ENCODE measurements at places on chromosomes 2 and 18. TPM values are rescaled to one million over a fixed set of nuclear protein-coding genes. Genes with fewer than 3 reads are reported as not detected.

TUBA4B gene
- total RNA-seq: not detected

ITGA4 gene
- total RNA-seq: 2.8 TPM

GPR155 gene
- 1.7 TPM for total RNA-seq

TDRD15 gene
- not detected for total RNA-seq

ALPP gene
- not detected for total RNA-seq

CKAP2L gene
- 25.2 TPM for total RNA-seq

ADI1 gene
- total RNA-seq: 42.6 TPM

SERPINB4 gene
- total RNA-seq: not detected

KCNK3 gene
- not detected for total RNA-seq

APOB gene
- total RNA-seq: 0.25 TPM

MERTK gene
- total RNA-seq: 37.3 TPM

PLA2R1 gene
- 14.4 TPM for total RNA-seq

MARCO gene
- total RNA-seq: not detected

REG1B gene
- not detected for total RNA-seq

AQP12A gene
- not detected for total RNA-seq

TUBA3E gene
- total RNA-seq: not detected

TGFA gene
- 0.12 TPM for total RNA-seq

CNRIP1 gene
- total RNA-seq: 73.8 TPM

KLHL41 gene
- total RNA-seq: 0.21 TPM

GPR45 gene
- total RNA-seq: not detected

WNT6 gene
- total RNA-seq: not detected

SMIM21 gene
- total RNA-seq: not detected

NXPH2 gene
- not detected for total RNA-seq

PPP1R1C gene
- not detected for total RNA-seq

EDAR gene
- not detected for total RNA-seq

PAPOLG gene
- total RNA-seq: 14.9 TPM

G6PC2 gene
- total RNA-seq: not detected

SPP2 gene
- not detected for total RNA-seq

RNPEPL1 gene
- total RNA-seq: 62.1 TPM

SLC23A3 gene
- 5.2 TPM for total RNA-seq

RAB6C gene
- total RNA-seq: not detected

ABCG5 gene
- not detected for total RNA-seq

DPYSL5 gene
- total RNA-seq: not detected

SCN2A gene
- not detected for total RNA-seq

KDSR gene
- total RNA-seq: 40.6 TPM

PRSS56 gene
- total RNA-seq: not detected

ACSL3 gene
- total RNA-seq: 142 TPM

CREG2 gene
- total RNA-seq: 0.88 TPM

NOSTRIN gene
- not detected for total RNA-seq

FEV gene
- not detected for total RNA-seq

DAW1 gene
- total RNA-seq: 2.0 TPM

HOXD8 gene
- 15.6 TPM for total RNA-seq

KYNU gene
- total RNA-seq: not detected

UPP2 gene
- not detected for total RNA-seq

LYPD6 gene
- total RNA-seq: 3.1 TPM

FN1 gene
- total RNA-seq: 3,760 TPM

MC4R gene
- total RNA-seq: not detected

CDH2 gene
- total RNA-seq: 59.5 TPM

STK25 gene
- total RNA-seq: 236 TPM

PXDN gene
- total RNA-seq: 248 TPM

All from endothelial cell of umbilical vein (primary cell).